AG10803 (cell line): ENCODE measurements at places on chromosomes 13 and 19.

DNA sequence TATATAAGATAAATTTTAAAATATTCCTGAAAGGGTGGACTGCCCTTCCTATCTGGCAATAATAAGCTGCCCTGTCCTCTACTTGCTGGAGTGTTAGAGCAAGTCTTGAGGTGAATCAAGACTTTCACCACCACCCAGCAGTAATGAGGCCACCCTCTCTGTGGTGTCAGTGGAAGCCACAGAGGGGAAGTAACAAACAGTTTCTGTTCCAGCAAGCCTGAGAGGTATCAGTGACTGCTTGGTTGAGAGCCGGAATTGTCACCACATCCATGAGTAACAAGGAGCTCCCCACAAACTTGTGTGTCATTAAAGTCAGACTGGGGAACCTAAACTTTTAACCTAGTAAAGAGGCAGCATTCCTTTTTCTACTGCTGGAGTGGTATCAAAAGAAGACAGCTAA lies 532.7 kb upstream of the SPRY2 start:
- no peak for DNase-seq

- DNase-seq: no peak
These were observed 4.0 kb upstream of the TINCR start for GRCh38 chr19:5571777-5572176.

GRCh38 chr13:113046128-113046882 lies 59.3 kb upstream of the F7 start:
- no peak for DNase-seq

DNA sequence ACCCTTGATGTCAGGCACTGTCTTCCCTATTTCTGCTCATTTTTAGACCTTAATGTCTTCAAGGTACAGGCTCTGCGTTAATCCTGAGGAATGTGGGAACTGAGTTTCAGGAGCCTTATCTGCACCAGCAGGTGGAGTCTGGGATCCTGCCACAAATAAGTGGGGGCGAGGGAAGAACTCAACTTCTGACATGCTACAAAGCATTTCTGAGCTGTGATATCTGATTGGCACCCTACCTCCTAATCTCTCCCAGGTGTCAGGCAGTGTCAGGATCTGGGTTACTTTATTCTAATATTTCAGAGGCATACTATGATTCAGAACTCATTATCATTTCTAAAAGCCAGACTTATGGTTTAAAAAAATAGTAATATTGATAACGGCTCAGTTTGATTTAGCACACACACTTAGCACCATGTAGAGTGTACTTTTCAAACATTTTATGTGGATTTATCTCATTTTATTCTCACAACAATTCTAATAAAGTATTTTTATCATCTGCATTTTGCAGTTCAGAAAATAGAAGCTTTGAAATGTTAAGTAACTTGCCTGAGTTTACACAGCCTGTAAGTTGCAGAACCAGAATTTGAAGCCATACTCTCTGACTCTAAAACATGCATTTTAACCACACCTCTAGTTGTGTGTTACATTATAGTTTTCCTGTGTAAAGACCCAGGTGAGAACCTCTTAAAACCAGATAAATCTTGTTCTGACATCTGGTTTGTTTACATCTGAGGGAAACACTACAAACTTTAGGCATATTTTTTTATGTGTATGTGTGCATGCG lies 358.6 kb downstream of the TDRD3 start:
- DNase-seq: no peak

DNA sequence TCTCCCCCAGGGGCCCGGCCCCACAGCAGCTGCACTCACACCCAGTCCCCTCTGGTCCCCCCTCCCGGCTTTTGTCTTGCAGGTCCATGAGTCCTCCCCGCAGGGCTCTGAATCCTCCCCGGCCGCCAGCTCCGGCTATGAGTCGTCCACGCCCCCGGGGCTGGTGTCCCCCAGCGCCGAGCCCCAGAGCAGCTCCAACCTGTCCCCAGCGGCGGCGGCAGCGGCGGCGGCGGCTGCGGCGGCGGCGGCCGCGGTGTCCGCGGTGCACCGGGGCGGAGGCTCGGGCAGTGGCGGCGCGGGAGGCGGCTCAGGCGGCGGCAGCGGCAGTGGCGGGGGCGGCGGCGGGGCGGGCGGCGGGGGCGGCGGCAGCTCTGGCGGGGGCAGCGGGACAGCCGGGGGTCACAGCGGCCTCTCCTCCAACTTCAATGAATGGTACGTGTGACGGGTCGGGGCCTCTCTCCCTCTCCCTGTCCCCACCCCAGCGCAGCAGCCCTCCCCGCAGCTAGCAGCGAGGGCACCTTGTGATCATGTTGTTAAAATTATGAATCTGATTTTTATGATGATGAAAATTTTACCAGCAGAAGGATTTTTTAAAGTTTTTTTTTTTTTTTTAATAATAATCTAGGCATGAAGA lies 3.8 kb downstream of the ZIC2 start:
- no peak for DNase-seq

DNA sequence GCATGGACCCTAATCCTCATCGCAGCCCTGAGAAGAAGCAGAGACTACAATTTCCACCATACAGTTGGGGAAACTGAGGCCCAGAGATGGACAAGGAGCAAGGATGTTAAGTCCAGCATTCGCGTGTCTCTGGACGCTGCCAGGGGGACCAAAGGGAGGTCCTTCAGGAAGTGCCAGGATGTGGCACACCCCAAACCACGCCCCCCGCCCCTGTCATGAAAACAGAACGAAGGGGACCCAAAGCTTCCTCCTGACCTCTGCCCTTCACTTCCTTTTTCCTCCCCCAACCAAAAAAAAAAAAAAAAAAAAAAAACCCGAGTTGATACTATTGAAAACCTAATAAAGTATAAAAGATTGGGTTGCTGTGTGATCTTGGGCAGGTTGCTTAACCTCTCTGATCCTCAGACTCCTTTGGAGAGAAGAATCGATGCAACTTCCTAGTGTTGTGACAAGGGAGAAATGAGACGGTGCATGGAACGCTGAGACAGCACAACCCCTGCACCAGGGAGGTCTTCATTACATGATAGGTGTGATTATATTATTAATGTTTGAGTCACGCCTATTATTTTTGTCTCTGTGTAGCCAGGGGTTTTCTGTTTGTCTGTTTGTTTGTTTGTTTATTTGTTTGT lies 2.7 kb upstream of the ZBTB7A start:
- no peak for DNase-seq

DNA sequence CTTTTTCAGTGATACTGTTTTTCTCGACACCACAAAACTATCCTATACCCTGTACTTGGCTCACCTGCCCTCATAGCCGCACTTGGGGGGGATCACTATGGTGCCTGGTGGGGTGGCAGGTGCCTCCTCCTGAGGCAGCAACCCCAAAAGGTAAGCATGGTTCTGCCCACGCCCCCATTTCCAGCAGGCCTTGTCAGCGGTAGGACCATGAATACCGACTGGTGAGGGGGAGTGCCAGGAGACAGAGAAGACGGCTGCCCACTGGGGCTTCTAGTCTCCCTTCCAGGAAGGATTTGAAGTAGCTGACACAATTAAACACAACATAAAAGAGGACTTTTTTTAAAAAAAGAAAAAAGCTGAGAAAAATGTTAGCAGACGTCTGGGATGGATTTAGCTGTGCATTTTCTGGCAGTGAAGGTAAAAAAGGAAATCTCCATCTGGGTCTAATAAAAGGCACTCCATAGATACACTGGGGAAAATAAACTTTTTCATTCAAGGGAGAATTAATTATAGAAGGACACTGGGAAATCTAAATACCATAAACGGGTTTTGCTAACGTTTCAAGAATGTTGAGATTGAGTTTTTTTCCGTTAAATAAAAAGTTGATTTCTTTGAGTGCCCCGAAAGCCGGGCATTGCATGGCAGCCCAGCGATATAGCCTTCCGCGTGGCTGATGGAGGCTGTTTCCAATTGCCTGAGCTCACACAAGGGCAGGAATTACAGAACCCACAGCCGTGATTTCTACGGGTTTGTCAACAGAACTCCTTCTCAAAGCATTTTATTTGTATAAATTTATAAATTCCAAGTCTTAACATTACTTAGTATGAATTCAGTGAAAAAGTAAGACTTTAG lies 45.1 kb downstream of the ATP11A start:
- DNase-seq: peak; percentile 66

DNA sequence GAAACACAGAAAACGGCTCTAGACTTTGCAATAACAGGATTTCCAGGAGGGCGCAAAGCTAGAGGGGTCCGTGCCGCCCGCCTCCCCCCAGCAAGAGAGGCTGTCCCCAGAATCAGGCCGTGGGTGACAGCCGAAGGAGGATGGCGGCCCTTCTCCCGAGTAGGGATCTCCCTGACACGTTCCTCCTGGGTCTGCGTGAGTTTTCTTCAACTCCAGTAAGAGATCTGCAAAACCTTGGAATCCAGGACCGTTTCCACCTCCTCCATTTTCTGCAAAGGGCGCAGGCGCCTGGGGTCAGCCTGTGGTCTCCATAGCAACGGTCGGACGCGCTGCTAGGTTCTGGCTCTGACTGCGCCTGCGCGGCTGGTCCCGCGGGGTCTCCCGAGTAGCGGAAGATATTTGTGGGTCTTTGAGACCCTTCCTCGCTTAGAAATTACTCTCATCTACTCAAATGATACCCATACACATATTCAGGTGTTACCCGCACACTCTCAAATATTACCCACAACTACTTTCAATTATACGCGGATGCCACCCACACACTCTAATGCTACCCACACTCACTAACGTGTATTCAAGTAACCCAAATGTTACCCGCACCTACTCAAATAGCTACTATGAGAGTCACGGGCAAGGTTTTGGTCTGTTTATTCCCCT lies 2.1 kb downstream of the PNMA8C start:
- peak; percentile 73 for DNase-seq

GRCh38 chr19:35592226-35592625 lies 6.3 kb downstream of the PMIS2 start:
- DNase-seq: peak; percentile 26

GRCh38 chr13:92187378-92187989 lies 789.1 kb downstream of the GPC5 start:
- peak; percentile 26 for DNase-seq

DNA sequence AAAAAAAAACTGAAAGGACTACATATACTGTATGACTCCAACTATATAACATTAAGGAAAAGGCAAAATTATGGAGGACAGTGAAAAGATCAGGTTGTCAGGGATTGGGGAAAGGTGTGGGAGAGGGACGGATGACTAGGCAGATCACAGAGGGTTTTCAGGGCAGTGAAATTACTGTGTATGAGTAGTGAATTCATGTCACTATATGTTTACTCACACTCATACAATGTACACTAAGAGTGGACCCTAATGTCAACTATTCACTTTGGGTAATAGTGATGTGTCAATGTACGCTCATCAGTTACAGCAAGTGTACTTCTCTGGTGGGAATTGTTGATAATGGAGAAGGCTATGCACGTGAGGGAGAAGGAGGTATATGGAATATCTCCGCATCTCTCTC lies 144.3 kb downstream of the ITGBL1 start:
- no peak for DNase-seq

DNA sequence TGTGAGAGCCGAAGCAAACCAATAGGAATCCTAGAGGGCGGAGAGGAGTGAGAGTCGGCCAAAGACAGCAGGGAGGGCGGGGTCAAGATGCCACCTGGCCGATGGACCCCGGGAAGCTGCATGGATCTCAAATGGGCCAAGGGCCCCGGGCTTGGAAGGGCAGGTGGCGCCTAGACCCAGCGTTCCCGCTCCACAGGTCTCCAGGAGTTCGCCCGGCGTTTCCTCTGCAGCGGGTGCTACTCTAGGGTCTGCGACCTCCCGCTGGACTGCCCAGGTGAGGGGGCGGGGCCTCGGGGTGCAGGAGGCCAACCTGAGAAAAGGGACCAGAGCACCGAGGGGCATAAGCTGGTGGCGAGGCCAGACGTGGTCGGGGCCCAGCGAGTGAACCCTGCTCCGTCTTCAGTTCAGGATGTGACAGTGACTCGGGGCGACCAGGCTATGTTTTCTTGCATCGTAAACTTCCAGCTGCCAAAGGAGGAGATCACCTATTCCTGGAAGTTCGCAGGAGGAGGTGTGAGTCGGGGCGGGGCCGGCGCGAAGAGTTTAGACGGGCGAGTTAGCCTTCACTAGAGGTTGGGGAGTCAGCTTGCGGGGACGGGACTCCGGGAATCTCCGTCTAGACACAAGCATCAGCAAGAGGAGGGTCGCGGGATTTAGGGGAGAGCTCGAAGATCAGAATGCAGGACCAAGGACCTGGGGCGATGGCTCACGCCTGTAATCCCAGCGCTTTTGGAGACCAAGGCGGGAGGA lies 9.9 kb downstream of the SPACA6 start:
- no peak for DNase-seq
